Neuronal stem cell (in vitro differentiated cells): ENCODE measurements at places on chromosomes 6 and 20.

DNA sequence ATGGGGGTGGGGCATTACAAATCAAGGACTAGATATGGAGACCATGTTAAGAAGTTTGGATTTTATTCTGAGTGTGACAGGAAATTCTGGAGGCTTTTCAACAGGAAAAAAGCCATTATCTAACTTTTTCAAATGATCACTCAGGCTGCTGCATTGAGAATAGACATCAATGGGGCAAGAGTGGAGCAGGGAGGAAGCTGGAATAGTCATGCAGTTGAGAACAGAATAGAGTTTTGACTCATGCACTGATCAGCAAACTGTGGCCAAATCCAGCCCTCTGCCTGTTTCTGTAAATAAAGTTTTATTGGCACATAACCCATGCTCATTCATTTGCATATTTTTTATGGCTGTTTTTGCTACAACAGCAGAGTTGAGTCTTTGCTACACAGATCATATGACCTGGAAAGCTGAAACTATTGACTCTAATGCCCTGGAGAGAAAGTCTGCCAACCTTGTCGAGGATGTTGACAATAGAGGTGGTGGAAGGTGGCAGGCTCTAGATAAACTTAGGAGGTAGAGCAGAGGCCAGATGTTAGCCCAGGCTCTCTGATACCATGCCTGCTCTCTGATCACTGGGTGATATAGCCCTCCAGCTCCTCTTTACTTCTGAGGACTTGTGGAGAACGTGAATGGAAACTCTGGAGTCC lies 441.8 kb downstream of the PTPRT start:
- no peak for DNase-seq

GRCh38 chr6:111844921-111845320 lies 28.3 kb downstream of the FYN start:
- no peak for DNase-seq

GRCh38 chr6:18514180-18514579 lies 127.0 kb downstream of the RNF144B start:
- DNase-seq: no peak

DNA sequence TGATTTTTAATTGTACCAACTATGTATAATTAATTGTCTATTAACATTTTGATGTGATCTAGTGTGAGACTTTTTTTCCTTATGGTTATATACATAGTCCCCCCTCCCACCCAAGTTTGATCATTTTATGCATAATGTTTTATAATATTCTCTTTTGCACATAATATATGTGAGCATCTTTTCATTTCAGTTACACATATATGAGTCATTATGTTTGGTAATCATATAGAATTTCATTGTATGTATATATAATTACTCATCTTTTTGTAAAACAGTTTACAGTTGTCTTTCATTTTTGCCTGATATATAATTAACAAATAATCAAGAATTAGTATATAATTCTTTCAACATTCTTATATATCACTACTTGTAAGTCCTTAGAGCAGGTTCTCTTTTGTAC lies 15.0 kb downstream of the RWDD1 start:
- no peak for DNase-seq

DNA sequence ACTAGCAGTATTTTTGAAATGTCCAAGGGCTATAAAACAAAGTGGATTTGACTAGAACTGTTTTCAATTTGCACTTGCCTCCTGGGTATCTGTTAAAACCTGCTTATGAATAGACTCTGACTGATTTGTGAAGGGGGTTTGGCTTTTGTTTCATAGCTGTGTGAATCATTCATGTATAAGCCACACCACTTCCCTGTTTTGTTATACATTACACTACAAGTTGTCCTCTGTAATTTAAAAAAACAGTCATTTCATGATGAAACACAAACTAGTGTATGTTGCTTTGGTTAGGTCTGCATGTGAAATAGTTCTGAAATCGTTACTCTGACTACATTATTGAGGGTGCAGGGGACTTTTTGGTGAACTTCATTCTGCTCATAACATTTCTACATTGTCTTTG lies 121.7 kb downstream of the NKAIN2 start:
- DNase-seq: no peak

- DNase-seq: no peak
Observed at GRCh38 chr6:137112067-137112355, 61.4 kb downstream of the IL22RA2 start.

DNA sequence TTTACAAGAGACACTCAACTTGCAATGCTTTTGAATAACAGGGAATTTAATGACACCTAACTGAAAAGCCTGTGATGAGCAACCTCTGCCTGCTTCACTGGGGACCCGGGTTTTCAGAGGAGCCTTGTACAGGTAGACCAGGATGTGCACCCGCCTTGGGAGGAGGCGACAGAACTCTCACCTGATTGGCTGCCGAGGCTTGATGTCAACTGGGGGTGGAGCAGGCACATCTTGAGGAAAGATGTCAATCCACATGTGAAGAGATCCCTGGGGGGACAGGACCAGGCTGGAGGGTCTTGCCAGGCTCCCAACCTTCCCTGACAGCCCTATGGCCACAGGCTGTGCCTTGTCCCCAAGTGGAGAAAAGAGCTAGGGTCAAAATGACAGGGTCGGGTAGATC lies 19.8 kb downstream of the ERGIC3 start:
- no peak for DNase-seq

GRCh38 chr6:91672201-91672600 lies 1085.3 kb upstream of the MAP3K7 start:
- DNase-seq: no peak

GRCh38 chr20:44643596-44644229 lies 7.8 kb downstream of the ADA start:
- DNase-seq: no peak

DNA sequence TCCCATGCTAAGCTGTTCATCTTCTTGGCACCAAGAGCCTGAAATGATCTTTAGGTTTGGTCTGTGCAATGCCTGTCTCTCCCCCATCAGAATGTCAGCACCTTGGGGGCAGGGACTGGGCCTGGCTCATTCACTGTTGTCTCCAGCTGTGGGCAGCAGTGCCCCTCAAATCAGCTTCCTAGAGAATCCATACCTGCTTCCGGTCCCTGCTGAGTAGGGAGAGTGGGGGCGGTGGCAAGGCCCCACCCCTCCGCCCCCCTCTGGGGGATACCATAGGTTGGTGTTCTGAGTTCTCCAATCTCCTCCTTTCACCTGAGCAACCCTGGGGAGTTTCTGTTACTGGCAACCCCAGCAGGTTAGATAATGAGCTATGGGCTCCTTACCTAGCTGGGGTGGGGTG lies 19.2 kb upstream of the SPDEF start:
- DNase-seq: no peak
